NCI-H1092 (cell line): ENCODE measurements at places on chromosomes 13 and 19.

- no peak for DNase-seq
Observed at GRCh38 chr13:102236830-102237229, 165.0 kb downstream of the FGF14 start.

GRCh38 chr19:29672933-29673336, 7.7 kb downstream of the PLEKHF1 start:
- no peak for DNase-seq

GRCh38 chr19:13797870-13798269, 2.6 kb downstream of the ZSWIM4 start:
- DNase-seq: no peak

DNA sequence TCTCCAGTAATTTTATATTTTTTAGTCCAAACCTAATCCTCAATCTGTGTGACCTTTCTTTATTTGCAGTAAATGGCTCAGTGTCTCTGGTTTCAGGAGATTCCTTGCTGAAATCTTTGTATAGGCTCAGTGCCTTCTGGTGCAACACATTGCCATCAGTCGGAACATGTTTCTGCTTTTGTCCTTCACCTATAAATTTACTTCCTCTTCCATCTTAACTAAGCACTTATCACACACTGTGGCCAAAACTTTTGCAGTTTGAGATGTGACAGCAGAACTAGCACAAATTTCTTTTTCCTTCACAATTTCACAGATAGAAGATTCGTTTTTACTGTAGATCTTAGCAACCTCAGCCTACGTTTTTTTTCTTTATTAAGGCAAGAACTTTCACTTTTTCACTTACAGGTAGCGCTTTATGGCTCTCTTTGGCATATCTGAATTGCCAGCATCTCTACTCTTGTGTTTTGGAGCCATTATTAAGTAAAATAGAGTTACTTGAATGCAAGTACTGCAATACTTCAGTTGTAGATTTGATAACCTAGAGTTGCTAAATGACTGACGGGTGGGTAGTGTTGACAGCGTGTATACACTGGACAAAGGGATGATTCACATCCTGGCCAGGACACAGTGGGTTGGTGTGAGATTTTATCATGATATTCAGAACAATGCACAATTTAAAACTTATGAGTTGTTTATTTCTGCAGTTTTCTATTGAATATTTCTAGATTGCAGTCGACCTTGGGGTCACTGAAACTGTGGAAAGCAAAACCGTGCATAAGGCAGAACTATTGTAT, 44.3 kb downstream of the NDFIP2 start:
- DNase-seq: no peak

DNA sequence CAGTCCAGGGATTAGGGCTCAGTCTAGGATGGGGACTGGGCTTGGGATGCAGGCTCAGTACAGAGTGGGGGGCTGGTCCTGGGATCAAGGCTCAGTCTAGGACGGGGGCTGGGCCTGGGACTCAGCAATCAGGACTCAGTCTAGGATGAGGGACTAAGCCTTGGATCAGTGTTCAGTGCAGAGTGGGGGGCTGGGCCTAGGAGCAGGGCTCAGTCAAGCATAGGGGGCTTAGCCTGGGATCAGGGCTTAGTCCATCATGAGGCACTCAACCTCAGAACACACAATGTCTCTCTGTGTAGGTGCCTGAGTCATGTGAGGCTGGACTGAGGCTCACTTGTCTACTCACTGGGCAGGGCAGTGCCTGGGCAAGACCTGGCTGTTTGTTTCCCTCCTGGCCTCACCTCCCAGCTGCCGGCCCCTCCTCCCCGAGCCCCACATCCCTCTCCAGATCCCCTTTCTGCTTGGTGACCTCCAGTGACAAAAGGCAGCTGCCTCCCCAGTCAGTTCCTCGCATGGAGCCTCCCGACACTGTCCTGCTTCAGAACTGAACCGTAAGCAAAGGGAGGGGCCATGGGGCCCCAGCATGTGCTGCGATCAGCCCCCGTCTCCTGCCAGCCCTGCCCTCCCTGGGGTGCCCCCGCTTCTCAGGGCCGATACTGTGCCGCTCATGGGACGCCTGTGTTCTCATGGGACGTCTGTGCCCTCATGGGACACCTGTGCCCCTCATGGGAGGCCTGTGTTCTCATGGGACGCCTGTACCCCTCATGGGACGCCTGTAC, 6.5 kb upstream of the S1PR4 start:
- no peak for DNase-seq

DNA sequence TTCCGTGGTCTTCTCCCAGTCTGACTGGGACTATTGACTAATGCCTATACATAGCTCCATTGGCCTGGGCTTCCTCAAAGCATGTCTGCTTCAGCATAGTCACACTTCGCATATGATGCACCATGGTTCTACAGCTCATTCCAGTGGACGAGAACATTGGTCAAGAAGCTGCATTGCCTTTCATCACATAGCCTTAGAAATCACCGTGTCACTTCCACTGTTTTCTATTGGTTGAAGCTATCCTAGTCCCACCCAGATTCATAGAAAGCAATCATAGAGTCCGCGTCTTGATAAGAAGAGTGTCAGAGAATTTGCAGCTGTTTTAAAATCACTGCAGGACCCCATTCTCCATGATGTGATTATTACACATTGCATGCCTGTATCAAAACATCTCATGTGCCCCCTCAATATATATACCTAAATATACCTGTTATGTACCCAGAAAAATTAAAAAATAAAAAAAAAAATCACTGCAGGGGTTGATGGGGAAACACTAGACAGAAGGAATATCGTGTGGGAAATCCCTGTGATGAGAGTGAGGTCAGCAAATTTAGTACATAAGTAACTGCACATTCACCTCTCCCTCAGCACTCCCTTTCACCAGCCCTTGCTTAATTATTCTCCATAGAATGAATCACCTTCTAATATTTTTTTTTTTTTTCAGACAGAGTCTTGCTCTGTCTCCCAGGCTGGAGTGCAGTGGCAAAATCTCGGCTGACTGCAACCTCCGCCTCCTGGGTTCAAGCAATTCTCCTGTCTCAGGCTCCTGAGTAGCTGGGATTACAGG, 2.2 kb upstream of the ARHGAP33 start:
- DNase-seq: no peak

GRCh38 chr13:103539721-103540381, 473.6 kb upstream of the SLC10A2 start:
- no peak for DNase-seq

DNA sequence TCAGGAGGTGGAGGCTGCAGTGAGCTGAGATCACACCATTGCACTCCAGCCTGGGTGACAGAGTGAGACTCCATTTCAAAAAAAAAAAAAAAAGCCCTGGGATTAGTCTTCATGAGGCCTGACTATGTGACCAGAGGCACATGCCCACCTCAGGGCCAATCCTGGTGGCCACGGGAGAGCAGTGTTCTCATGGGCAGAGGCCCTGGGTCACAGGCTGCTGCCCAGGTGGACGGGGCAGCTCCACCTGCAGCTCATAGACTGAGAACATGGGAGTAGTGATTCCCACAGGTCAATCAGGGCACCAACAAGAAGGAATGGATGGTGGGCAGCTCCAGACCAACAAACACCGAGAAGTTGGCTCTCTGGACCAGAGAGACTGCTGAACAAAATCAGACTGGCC, 26.1 kb upstream of the PEPD start:
- no peak for DNase-seq

DNA sequence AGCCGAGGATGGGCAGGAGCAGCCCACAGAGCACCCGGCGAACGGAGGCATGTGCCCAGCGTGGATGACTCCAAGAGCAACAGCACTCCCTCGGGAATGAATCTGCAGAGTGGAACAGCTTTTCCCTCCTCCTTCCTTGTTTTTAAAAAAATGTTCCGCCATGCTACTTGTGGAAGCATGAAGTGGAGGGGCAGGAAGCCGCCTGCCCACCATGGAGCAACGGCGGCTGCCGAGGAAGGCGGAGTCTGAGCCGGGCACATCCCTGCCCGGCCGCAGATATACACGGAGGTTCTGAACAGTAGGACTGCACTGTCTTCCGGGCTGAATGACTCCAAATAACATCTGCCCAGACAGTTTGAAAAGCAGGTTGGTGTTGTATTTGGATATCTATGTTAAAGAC, 65.2 kb downstream of the SOX1 start:
- peak; percentile 28 for DNase-seq

GRCh38 chr13:31172535-31172934, 10.8 kb upstream of the HSPH1 start:
- DNase-seq: no peak

GRCh38 chr19:32566246-32566830, 14.7 kb upstream of the PDCD5 start:
- DNase-seq: no peak

GRCh38 chr19:30228113-30228834, 143.9 kb upstream of the ZNF536 start:
- DNase-seq: no peak

- DNase-seq: peak; percentile 37
Observed at GRCh38 chr13:44191504-44192171, 182.0 kb upstream of the SERP2 start.

GRCh38 chr19:1408300-1409203, 1.2 kb downstream of the DAZAP1 start:
- no peak for DNase-seq

DNA sequence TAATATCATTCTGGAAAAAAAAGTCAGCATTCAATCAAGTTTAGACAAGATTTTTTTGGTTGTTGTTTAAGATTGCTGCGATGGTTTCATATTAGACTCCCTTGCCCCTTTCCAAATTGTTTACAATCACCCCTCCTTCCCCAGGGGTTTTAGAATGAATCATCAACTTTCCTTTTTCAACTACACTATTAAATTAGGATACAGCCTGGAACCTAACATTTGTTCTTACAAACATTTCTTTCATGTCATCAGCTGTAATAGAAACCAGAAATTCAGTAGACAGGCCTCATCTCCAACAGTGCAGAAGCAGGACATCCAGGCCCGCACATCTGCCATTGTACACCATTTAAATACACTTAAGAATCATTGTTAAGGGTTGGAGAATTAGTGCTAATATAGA, 44.4 kb upstream of the WDFY2 start:
- DNase-seq: no peak

DNA sequence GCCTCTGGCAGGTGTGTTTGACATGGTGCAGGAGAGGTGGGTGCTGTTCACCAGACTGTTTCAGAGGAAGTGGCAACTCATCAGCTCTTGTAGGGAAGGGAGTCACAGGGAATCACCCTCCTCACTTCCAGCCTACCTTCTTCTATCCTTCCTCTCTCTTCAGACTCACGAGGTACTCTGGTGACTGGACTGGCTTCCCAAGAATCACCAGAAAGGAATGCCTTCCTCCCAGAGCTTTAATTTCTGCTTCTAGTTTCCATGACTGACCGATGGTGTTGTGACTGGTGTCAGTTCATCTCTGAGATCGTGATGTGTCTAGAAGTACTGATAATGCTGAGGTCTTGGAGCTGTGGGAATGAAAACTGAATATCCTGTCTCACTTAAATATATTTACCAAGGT, 247.3 kb downstream of the KCTD12 start:
- DNase-seq: no peak

- DNase-seq: no peak
Observed at GRCh38 chr13:22960827-22961226, 220.0 kb upstream of the SGCG start.

- no peak for DNase-seq
Observed at GRCh38 chr13:110466266-110466915, 95.1 kb downstream of the RAB20 start.

DNA sequence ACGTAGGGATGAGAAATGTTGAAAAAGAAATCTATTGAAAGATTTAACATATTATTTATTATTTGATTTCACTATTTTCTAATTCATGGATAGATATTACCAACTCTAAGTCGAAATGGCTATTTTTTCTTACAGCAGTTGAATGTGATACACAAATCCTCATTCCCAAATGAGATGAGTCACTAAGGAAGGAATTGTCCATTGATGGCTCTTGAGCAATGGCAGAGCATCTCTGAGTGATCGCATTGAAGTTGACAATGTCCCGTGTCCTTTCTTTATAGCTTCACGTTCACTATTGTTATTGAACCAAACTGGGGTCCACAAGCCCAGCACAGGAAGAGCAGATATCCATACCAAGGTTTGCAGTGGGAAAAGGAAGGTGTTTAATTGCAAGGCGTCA, 648.3 kb upstream of the SPRY2 start:
- no peak for DNase-seq

GRCh38 chr19:12202250-12202649, 39.4 kb downstream of the ZNF136 start:
- DNase-seq: no peak

GRCh38 chr13:53068585-53069520, 40.2 kb downstream of the OLFM4 start:
- no peak for DNase-seq

DNA sequence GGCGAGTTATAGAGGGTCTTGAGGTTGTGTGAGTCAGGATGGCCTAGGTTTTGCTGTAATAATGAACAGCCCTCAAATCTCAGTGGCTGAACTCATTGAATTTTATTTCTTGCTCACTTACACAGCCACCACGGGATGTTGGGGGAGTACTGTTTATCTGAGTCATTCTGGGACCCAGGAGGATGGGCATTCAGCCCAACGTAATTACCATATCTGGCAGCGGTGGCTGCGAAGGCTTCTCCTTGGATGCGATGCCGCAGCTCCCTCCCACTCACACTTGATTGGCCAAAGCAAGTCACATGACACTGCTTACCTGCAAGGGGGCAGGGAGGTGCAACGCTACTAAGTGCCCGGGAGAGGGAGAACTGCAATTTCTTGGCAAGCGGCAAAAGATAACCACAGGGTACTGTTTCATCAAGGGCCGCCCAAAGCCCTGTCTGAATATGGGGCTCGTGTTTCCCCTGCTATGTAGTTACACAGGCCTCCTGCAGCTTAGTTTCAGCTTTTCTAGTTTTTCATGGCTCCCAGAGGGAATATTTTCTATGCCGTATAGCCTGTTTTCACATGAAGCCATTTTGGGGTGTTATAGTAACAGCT, 19.9 kb downstream of the ZSWIM9 start:
- DNase-seq: no peak

GRCh38 chr19:40411125-40411842, 1.9 kb downstream of the PRX start:
- no peak for DNase-seq

- no peak for DNase-seq
Observed at GRCh38 chr13:64688893-64689677, 2541.1 kb downstream of the PCDH9 start.

DNA sequence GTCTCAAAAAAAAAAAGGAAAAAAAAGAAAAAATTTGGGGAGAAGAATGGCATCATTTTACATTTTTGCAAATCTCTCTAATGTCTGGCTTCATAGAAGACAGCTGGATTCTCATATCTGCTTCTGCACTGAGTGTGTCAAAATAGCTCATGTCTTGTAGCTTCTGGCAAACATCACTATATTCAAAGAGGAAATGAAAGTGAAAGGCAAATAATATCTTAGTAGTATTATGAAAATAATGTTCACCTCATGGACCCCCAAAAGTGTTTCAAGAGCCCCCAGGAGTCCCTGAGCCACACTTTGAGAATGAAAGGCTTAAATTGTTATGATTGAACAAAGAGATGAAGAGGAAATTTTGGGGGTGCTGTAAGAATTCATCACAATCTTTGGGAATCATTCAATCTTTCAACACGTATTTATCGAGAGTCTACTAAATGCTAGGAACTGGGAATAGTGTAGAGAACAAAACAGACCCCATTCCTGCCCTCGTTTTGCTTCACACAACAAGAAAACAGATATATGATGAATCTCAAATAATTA, 1.2 kb upstream of the SLC6A16 start:
- DNase-seq: no peak

- no peak for DNase-seq
Observed at GRCh38 chr13:85261757-85262346, 537.4 kb downstream of the SLITRK6 start.
